Right lung (tissue), 10 donors: ENCODE measurements at places on chromosomes 3 and 15. TPM values are rescaled to one million over a fixed set of nuclear protein-coding genes. Genes with fewer than 3 reads are reported as not detected.

DNA sequence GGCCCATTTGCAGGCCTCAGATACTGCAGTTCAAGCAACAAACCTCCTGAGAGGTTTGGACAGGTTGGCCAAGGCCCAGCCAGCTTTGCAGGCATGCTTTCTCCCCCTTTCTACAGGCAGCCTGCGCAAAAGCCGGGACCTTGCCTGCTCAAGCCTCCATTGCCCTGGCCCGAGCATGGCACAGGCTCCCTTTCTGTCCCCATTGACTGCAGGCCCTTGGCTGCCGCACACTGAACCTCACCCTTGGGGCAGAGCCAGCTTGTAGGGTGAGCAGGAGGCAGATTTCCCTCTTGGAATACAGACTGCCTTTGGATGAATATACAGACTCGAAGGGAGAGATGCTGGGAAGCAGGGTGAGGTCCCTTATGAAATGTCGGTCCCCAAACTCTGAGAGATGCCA is 461.7 kb upstream of the PROK2 start:
- no peak for DNase-seq

NR1I2 gene
- polyA plus RNA-seq, result 0.63 TPM

GRCh38 chr3:105444725-105445124 is 78.0 kb downstream of the ALCAM start:
- DNase-seq, result no peak

GRCh38 chr15:91694131-91694830 is 159.2 kb upstream of the SLCO3A1 start:
- peak; percentile 81 for DNase-seq

RETNLB gene
- polyA plus RNA-seq, result not detected

SEMA5B gene
- polyA plus RNA-seq, result 6.5 TPM

DNA sequence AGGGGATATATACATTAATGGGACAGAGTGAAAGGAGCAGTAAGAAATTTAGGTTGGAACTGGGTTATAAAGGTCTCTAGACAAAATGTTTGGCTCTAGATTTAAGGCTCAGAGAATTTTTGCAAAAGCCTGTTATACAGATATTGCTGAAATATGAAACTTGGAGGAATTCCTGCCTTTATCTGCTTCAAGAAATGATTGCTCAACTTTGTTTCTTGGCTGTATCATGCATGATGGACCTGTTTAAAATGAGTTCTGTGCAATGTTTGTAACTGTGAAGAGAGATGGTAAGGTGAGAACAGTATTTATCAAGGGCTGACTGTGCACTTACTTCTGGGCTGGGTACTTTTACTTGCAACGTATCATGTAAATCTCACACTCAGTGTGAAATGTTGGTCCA is 3.3 kb downstream of the CRYBG3 start:
- no peak for DNase-seq

DNA sequence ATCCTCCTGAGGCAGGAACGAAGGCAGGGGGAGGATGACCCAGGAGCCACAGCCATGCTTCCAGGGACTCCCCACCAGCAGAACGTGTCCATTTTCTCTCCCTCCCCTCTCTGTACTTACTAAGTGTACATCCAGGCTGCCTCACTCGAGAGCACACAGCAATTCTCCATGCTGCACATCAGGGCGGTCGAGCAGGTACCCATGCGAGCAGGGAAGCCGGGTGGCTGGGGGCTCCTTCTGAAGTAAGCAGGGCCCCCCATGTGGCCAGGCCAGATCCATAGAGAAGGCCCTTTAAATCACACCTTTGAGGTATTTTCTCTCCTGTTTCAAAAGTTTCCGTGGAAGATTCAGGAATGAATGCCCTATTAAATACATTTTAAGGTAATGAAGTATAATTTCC is 41.2 kb upstream of the SLC6A11 start:
- no peak for DNase-seq
